ENCODE measurements at places on chromosomes 3 and 15. TPM values are rescaled to one million over a fixed set of nuclear protein-coding genes. Genes with fewer than 3 reads are reported as not detected.

The PKM gene
- polyA plus RNA-seq = 1,089 TPM

The NOX5 gene
- polyA plus RNA-seq = not detected

The GOLGA8K gene
- 0.74 TPM for polyA plus RNA-seq

The GATM gene
- polyA plus RNA-seq = 15.1 TPM

The XXYLT1 gene
- 18.9 TPM for polyA plus RNA-seq

The ARPP21 gene
- polyA plus RNA-seq = not detected

The IGF2BP2 gene
- polyA plus RNA-seq = 7.4 TPM

The PLA2G4D gene
- polyA plus RNA-seq = 0.20 TPM

The MELTF gene
- polyA plus RNA-seq = 1.7 TPM

The ACTRT3 gene
- polyA plus RNA-seq = 3.0 TPM

The GOLGB1 gene
- 5.9 TPM for polyA plus RNA-seq

The CPA3 gene
- polyA plus RNA-seq = not detected

The CYP8B1 gene
- polyA plus RNA-seq = not detected

The TGM5 gene
- not detected for polyA plus RNA-seq

The OIP5 gene
- polyA plus RNA-seq = 41.7 TPM

The COL6A5 gene
- 0.05 TPM for polyA plus RNA-seq

The SLC35A5 gene
- polyA plus RNA-seq = 38.6 TPM

The ZNF860 gene
- 1.9 TPM for polyA plus RNA-seq

The SPINK8 gene
- polyA plus RNA-seq = not detected

The CCR9 gene
- not detected for polyA plus RNA-seq

The SENP8 gene
- 2.2 TPM for polyA plus RNA-seq

All from H1 (cell line).